ENCODE measurements at places on chromosomes 16 and 17.

DNA sequence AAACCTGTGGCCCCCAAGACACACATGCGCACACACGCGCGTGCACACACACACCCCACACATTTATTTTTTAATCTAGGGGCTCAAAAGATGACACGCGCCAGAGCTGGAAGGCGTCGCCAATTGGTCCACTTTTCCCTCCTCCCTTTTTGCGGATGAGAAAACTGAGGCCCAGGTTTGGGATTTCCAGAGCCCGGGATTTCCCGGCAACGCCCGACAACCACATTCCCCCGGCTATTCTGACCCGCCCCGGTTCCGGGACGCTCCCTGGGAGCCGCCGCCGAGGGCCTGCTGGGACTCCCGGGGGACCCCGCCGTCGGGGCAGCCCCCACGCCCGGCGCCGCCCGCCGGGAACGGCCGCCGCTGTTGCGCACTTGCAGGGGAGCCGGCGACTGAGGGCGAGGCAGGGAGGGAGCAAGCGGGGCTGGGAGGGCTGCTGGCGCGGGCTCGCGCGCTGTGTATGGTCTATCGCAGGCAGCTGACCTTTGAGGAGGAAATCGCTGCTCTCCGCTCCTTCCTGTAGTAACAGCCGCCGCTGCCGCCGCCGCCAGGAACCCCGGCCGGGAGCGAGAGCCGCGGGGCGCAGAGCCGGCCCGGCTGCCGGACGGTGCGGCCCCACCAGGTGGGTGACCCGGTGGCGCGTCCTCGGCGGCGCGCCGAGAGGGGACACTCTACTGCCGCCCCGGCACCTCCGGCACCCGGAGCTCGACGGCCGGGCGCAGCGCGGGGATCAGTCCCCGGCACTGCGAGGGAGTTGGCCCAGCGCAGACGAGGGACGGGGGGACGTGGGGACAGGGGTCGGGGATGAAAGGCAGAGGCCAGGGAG is at the start of gene STAT5A:
Gene STAT5A (plus strand): TSS at position 522 of the 826 bp plus-strand sequence. CDS start 914 bp downstream, outside the sequence.
- peak; percentile 57 for DNase-seq

DNA sequence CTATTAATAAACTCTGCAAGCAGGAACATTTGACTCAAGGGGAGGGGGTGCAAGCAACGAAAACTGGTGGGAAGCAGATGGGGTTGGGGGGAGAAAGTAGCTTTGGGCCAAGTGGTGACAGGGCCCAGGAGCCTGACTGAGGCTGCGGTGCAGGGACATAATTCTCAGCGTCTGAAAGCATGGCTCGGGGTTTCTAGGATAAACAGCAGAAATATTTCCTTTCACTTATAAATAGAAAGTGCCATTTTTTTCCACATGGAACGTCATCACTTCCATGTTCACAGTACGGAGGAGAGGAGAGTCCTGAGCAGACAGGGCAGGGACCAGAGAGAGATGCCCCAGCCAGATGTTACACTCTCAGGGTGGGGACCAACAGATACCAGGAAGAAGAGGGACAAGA is 197.1 kb downstream of the ZFHX3 start:
- DNase-seq = no peak

- no peak for DNase-seq
Measured at GRCh38 chr16:49776734-49777133, 79.2 kb downstream of the ZNF423 start.

GRCh38 chr16:1458977-1459341 is 14.6 kb upstream of the CCDC154 start:
- DNase-seq = no peak

GRCh38 chr16:58249388-58249779 is 45.4 kb downstream of the PRSS54 start:
- DNase-seq = no peak

GRCh38 chr16:77788181-77789084 is at the start of gene VAT1L:
TSS of gene VAT1L (plus strand) at chr16:77788564. CDS start at chr16:77788683, 119 bp downstream.
- peak; percentile 7 for DNase-seq

GRCh38 chr17:82655038-82655479 is 6.8 kb upstream of the WDR45B start:
- no peak for DNase-seq

DNA sequence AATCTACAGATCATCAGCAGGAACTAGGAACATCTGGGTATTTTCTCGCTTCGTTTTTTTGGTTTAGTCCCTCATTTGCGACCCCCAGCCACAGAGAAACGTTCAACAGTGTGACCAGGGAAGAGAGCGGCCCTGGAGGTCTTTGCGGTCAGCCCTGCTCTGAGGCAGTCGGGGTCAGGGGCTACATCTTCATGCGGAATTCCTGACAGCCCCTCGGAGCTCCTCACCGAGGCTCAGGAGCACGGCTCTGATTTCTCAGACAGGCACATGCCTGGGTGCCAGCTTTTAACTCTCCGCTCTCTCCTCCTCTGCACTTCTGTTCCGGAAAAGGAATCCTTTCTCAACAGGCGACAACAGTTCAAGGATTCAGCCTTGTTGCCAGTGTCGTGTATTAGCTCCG is 8.0 kb upstream of the WDR45B start:
- no peak for DNase-seq

GRCh38 chr16:89044418-89045180 is 49.1 kb upstream of the ACSF3 start:
- DNase-seq = no peak

DNA sequence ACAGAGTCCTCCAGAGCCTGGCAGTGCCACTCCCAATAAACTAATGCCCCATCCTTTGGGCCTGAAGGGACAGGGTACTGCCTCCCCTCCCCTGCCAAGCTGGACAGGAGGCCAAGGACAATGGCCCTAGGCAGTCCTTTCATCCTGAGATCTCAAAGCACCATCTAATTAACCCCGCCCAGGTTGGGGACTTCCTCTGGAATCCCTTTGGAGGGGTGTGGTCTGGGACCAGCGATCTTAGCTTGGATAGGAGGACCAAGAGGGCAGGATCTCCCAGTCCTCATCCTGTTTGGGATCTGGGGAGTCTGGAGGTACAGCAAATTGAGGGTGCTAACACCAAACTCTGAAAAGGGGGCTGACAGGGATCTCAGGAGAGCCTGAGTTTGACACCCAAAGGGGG is 18.2 kb upstream of the SP6 start:
- no peak for DNase-seq

DNA sequence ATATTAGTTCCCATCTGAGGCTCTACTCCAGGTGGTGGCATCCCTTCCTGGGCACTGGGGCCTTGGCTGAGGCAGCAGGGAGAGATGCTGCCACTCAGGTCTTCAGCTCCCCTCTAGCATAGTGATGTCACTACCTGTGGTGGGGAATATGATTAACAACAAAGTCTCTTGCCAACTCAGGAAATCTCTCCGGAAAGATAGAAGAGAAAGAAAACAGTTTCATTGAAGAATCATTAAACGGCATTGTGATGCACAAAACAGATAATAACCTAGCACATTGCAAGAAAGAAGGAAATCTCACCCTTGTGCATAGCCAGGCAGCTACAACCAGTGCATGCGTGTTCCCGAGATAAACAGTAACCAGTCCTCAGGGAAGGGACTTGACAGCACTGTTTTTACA is 12.2 kb upstream of the ZNF267 start:
- no peak for DNase-seq

- no peak for DNase-seq
Measured at GRCh38 chr17:82931699-82932517, 92.1 kb upstream of the ZNF750 start.

GRCh38 chr16:15610369-15610871 is 32.5 kb downstream of the MARF1 start:
- no peak for DNase-seq

DNA sequence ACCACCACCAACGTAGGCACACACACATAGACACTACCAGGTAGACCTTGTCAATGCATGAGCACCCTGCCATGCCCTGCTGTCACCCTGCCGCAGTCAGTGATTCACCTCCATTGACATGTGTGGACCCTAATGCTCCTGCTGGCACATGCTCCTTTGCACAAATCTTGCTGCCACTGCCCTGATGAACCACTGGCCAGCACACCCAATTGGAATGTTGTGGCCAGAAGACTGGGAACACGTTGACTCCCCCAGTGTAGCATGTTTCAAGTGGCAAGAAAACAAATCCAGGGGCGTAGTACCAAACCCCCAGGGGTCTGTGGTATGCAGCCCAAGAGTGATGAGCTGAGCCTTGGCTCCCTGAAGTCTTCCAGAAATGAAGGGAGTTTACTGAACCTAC is 486.4 kb upstream of the KIF2B start:
- no peak for DNase-seq

DNA sequence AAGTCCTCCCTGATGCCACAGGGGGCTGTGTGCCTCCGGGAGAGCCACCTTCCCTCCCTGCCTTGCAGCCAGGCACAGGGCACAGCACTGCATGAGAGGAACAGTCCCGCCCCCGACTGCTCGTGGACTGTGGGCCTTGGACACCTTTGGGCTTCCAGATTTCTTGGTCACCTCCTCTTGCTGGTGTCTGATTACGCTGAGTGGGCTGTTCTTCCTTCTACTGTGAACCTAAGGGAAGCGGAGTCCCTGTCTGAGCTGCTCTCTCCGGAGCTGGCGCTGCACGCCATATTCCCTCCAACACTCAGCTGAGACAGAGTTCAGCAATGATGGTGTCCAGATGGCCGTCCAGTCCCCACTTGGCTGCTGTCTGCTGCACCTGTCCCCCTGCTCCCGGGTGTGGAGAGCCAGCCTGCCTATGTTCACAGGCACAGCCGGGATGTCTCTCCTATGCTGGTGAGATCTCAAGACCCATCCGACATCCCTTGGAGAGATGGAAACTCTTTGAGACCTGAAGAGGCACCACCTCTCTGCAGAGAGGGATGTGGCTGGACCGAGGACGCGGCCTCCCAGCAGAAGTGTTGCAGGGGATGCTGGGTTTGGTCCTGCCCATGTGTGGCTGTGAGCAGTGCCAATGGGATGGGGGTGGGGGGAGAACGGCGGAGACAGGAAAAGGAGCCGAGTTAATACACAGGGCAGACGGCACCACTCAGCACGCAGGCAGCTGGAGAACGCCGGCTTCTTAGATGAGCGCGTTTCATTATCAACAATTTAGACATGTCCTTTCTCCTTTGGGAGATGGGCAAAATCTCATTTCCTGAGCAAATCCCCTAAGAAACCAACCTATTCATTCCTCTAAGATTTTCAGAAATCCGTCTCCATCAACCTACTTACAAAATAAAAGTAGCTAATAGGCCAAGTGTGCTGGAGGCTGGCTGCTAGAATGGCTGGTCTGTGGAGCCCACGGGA is 171.9 kb downstream of the ENGASE start:
- DNase-seq = no peak

- DNase-seq = no peak
Measured at GRCh38 chr17:52030052-52030451, 128.5 kb downstream of the CA10 start.

DNA sequence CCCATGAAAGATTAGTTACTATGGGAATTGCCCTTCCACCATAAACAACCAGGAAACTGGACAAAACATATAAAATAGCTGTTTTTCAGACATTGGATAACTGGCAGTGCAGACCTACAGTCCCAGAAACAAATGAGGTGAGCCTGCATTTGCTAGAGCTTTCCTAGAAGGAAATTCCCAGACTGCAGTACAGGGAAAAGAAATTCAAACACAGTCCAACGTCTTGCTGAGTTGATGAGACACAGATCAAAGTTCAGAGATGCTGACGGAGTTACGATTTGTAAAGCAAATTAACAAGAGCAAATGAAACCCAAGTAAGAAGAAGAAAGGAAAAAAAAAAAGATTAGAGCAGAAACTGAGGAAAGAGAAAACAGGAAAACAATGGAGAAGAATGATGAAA is 41.3 kb upstream of the MNT start:
- no peak for DNase-seq

DNA sequence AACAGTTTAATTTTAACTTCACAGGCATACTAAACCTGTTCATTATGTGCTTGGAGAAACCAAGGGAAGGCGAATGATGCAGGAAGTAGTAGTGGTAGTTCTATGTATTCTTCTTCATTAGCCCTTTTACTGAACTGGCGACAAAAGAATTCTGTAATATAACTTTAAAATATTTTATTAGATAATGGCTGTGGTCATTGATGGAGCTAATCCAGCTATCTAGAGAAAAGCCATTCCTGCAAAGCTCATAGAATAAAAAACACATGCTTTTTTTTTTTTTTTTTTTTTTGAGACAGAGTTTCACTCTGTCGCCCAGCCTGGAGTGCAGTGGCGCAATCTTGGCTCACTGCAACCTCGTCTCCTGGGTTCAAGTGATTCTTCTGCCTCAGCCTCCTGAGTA is 23.5 kb downstream of the TANC2 start:
- no peak for DNase-seq

DNA sequence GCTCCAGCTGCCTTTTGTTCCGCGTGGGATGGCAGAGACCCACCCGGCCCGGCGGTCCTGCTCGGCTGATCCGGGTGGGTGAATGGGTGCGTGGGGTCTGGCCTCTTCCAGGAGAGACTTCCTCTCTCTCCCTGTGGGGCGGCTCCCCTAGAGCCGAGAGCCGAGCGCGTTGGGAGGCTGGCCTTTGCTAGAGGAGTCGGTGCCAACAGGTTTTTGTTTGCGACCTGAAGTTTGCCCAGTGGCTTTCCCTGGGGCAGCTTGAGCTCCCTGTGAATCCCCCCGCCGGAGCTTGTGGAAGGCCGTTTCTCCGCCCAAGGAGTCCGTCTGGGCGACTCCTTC is 970 bp downstream of the EPN2 start:
- DNase-seq = no peak

DNA sequence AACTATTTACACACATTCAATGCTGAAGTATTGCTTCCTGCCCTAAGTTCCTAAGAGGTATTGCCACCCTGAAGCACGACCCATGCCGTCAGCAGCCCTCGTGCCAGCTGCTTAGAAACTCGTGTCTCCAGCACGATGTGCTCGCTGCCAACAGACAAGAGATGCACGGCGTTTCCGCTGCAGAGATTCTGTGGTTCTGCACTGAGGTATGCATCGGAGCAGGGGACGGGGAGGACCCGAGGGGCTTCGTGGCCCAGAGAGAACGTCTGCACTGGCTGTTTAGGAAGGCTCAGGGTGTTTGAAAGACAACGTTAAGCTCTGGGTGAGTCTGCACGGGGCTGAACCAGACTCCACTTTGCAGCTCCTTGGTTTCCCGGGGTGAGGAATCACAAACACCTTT is 82.7 kb upstream of the CREBBP start:
- DNase-seq = no peak

DNA sequence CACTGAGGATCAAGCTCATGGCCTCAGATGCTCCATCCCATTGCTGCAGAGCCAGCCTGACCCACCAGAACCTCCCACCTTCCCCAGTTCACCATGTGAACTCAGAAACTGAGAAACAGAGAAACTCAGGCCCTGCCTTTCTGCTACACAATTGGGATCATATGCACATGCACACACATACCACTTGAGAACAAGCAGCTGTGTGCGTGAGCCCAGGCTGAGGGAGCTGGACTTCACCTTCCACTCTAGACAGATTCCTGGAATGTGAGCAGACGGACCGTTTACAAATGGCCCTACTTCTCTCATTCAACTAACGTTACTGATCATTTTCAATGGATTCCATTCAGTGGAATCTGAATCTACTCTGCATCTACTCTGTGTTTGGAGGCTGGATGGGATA is 1.7 kb upstream of the SPEM2 start:
- no peak for DNase-seq

DNA sequence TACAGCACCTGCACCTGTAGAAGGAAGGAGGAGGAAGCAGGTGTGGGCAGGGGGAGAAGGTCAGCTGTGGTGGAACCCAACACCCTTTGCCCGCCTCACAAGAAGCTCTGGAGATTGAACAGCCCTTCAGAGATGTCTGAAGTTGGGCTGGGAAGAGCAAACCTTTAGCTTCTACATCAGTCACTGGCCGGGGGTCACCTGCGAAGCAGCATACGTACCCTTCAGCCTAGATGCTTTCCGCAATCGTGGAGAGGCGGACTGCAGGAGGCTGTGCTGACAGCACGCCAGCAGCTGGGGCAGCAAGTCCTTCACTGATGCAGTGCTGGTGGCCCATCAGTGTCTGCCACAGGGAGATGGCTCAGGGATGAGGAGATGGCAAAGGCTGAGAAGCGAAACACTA is 5.2 kb upstream of the HS3ST3B1 start:
- no peak for DNase-seq

- DNase-seq = no peak
Measured at GRCh38 chr16:76214856-76215255, 62.3 kb upstream of the CNTNAP4 start.

Measured in stimulated activated CD4-positive, alpha-beta T cell treated with anti-CD3 and anti-CD28 coated beads, TNF-alpha, amount 100 ng/mL, for 24 hours (primary cell).